ENCODE measurements at places on chromosomes 3 and 15.

GRCh38 chr3:39104961-39105686, 2.3 kb downstream of the GORASP1 start:
- no peak for DNase-seq

- DNase-seq: no peak
These were observed 96.4 kb upstream of the P3H2 start for GRCh38 chr3:190217081-190217480.

DNA sequence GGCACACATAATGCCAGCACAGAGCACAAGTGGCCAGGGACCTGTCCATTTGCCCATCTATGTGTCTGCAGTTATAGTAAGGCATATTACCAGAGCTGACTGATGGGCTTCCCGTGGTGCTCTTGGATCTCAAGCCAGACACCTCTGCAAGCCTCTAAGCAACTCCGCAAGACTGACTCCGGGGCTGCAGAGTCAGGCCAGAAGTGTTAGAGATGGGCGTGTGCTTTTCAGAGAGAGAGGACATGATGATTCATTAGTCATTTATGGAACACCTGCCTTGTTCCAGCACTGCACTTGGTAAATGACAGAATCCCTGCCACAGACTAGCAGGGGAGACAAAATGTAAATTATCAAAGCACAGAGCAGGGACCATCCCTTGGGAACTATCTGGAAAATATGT, 559.0 kb downstream of the PDCD6IP start:
- DNase-seq: no peak

DNA sequence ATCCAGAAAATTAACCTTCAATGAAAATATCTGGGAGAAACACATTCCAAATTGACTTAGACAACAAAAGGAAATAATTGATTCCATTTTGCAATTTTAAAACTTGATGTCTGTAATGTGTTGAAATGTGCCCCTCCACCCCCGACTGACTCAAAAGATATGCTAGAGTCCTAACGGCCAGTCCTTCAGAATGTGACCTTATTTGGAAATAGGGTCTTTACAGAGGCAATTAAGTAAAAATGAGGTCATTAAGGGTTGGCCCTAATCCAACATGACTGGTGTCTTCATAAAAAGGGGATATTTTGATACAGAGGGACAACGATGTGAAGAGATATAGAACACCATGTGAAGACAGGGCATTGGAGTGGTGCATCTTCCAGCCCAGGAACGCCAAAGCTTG, 153.9 kb downstream of the PDZRN3 start:
- DNase-seq: no peak

- DNase-seq: peak; percentile 55
These were observed 242.6 kb upstream of the TOPAZ1 start for GRCh38 chr3:43998836-43999727.

DNA sequence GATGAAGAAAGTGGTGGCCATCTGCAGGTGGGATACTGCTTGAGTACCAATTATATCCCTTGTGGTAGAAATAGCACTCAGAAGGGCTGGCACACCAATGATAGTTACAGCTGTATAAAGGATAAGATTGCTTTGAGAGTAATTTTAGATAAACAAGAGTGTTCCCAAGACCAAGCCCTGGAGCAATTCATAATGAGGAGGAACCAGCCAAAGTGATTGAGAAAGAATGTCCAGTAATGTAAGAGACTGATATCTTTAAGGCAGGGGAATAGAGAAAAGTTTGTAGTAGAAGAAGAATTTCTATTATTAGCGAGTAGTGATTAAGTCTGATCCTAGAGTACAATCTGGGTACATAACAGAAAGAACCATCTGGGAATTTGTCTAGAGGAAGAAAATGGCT, 945.1 kb downstream of the OTOL1 start:
- no peak for DNase-seq

All from midbrain (tissue), 1 donor.